ENCODE measurements at places on chromosomes 11 and 22. TPM values are rescaled to one million over a fixed set of nuclear protein-coding genes. Genes with fewer than 3 reads are reported as not detected.

POU2AF1 gene
- total RNA-seq = 2.3 TPM

CABP7 gene
- total RNA-seq = not detected

HTR3B gene
- not detected for total RNA-seq

DNA sequence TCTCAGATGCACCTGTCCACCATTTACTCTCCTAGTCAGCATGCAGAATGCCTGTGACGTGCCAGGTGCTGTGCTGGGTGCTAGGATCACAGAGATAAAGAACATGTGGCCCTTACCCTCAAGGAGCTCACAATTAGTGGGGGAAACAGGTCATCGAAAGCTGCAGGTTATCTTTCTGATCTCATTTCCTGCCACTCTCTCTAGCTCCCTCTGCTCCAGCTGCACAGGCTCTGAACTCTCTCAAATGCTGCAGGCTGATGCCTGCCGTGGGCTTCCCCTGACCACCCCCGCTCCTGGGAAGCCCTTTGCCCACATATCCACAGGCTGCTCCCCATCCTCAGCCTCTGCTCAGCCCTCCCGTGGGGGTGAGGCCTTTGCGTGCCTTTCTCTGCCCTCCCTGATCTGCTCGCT, 29.6 kb downstream of the SHANK3 start:
- DNase-seq = no peak

DNA sequence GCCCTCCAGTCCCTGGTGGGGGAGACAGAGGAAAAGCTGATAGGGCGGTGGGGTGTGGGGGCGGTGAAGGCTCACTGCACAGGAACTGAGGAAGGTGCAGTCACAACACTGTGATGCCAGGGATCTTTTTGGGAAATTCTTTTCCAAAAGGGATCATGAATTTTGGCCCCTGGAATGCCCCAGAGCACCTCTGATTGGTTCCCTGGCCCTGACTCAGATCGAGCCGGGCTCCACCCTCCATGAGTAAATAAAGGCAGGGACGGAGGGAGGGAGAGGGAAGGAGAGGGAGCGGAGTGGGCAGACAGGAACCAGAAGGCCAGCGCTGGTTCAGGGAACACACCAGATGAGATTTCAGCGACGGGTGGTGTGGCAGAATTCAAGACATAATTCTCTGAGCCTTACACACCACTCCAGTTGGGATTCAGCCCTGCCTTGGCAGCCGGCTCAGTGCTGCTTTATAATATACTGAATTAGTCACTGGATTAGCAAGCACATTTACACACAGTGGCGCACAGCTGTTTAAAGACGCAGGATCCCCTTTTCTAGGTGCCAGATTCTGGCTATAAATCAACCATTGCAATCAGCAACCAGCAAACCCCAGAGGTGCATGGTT, 80.3 kb downstream of the ETS1 start:
- DNase-seq = no peak

GRCh38 chr11:65529475-65530156, 4.7 kb downstream of the SCYL1 start:
- DNase-seq = no peak

DNA sequence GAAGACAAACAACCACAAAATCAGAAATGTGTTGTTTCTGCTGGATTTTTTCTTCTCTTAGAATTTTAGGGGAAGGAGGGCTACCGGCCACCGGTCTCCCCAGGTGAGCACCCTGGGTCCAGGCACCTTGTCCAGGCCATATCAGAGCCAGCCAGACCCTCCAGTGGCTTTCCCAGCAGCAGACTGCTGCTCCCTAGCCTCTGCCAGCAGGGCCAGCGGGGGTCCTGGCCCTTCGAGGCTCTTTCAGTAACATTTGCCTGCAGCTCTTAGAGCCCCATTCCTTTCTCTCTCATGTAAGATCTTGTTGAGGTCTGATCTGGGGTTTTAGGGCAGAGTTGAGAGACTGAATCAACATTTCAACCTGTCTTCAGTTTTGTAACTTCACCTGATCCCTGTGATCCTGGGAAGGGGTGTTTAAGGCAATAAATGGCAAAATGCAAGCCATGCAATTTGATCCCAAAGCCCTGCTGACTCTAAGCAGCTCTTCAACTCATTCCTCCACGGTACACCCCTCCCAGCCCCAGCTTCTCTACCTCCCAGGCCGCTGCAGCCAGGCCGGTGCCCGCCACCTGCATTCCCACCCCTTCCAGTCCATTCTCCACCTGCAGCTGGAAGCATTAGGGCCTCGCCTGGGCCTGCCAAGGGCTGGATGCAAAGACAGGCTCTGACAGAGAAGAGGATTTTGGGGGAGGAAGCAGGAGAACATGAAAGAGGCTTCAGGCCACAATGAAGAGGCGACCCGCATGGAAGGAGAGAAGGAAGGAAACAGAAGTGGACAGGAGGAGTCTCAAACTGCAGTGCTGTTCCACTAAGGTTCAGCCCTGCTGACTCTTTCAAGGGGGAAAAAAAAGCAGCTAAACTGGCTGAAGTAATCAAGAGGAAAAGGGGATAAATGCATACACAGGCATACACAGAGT, 113.0 kb upstream of the FGF3 start:
- no peak for DNase-seq

- no peak for DNase-seq
Measured at GRCh38 chr11:3158131-3158591, 6.9 kb downstream of the OSBPL5 start.

DNA sequence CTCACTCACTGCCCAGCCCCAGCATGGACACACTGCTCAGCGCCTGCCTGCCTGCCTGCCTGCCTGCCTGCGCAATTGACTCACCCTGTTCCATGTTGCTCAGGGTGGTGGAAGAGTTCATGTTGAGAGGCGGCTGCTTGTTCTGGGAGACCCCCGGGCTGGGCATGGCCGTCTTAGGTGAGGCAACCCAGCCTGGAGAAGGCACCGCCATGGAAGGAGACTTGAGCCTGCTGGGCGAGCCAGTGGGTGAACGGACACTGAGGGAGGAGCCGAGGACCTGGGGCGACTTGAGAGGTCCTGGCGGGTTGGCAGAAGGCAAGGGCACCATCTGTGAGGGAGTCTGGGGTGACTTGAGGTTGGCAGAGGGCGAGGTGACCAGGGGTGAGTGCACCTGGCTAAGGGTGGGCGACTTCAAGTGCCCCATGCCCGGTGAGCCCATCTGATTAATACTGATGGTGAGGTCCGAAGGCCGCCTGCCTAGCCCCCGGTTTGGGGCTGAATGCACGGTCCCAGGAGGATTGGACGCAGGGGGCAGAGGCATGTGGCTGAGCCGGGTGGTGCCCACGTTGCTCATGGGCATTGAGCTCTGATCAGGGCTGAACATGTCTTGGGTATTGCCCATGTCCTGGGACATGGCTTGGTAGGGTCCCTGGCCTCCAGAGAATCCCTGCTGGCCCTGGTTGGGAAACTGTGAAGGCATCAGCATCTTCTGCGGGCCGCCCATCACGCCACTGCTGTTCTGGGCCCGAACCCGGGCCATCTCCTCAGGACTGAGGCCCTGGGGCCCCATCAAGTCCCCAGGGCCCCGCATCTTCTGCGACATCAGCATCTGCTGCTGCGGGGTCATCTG, 17.1 kb downstream of the CXCR5 start:
- no peak for DNase-seq

Data from CD8-positive, alpha-beta memory T cell (primary cell).